SW480 (cell line): ENCODE measurements at places on chromosomes 3 and 15.

GRCh38 chr15:82172506-82172905 is 90.0 kb downstream of the EFL1 start:
- no peak for DNase-seq

GRCh38 chr15:72005483-72005882 is 112.5 kb downstream of the MYO9A start:
- no peak for DNase-seq

DNA sequence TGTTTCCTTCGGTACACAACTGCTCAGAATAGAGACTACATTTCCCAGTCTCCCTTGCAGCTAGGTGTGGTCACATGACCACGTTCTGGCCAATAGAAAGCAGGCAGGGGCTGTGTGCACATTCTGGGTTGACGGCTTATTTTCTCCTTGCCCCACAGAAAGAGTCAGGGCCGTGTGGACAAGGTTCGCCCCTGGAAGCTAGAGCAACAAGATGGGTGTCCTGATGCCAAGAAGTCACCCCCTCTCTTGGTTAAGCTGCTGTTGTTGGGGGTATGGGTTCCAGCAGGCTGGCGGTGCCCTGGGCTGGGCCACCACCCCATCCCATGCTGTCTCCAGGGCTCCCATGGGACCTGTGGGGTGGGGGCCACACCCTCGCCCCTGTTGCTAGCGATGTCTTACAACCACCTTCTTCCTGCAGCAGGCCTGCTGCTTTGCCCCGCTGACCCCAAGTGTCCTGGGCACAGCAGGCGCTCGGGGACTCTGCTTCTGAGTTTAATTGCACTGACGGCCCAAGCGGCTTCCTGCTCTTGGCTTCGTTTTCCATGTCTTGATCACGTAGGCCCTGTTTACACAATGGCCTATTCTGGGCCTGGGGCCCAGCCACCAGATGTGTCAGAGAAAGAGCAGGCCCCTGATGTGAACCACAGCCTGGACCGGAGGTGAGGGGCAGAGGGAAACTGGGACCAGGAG is 24.9 kb downstream of the ABTB1 start:
- peak; percentile 47 for DNase-seq

- DNase-seq: no peak
Measured at GRCh38 chr15:38229705-38230310, 22.8 kb upstream of the SPRED1 start.

DNA sequence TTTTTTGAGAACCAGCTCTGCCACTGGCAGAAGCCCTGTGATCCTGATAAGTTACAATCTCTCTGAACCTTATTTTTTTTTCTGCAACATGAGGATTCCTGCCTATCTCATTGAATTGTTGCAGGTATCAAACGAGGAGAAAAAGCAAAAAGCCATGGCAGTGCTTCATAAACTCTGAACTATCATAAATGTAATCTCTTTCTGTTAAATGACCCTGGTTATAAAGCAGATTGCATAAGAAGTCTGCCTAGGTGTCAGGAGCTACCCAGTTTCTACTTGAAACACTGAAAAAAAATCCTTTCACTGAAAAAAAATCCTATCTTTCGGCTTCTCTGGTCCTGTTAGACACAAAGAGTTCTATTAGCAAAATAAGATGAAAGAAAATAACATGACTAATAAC is 172.7 kb downstream of the FAM43A start:
- no peak for DNase-seq

DNA sequence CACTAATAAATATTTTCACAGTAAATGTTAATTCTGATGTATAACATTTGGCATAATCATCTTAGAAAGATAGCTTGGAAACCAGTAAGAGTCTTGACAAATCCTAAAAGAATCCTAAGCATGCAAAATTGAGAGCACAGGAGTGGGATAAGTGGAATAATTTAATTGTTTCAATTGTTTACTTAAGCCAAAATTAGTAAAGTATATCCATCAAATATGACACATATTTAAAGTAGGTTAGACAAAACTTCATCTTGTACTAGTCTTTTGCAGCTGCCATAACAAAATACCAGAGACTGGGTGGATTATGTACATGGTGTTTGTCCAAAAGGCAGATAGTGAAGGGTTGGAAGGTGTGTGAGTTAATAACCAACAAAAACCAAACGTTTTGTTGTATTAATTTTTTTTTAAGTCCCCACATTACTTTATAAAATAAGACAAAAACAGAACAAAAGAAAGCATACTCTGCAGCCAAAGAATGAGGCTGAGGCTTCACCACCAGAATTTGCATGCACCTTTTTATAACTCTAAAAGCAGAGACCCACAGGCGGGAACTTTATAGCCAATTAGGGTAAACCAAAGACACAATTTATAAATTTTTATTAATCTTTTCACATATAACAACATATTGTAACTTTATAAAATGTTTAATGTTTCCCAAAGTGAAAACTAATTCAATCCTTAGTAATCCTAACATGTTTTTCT is 41.9 kb upstream of the CD200R1L start:
- no peak for DNase-seq

DNA sequence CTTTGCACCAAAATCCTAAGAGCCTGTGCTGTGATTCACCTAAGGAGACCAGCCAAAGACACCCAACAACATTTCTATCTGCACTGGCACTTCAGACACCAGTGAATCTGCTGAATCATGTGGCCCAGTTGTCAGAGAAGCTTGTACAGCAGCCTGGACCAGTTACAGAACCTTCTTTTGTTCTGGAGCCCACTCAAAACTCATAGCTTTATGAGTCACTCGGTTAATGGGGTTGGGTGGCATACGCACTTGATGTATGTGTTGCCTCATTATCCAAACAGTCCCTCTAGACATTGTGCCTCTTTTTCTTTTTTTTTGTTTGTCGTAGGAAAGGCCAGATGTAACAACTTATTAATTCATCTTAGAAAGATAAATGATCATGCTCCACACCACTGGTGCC is 25.6 kb upstream of the GOLGA6L2 start:
- peak; percentile 70 for DNase-seq

DNA sequence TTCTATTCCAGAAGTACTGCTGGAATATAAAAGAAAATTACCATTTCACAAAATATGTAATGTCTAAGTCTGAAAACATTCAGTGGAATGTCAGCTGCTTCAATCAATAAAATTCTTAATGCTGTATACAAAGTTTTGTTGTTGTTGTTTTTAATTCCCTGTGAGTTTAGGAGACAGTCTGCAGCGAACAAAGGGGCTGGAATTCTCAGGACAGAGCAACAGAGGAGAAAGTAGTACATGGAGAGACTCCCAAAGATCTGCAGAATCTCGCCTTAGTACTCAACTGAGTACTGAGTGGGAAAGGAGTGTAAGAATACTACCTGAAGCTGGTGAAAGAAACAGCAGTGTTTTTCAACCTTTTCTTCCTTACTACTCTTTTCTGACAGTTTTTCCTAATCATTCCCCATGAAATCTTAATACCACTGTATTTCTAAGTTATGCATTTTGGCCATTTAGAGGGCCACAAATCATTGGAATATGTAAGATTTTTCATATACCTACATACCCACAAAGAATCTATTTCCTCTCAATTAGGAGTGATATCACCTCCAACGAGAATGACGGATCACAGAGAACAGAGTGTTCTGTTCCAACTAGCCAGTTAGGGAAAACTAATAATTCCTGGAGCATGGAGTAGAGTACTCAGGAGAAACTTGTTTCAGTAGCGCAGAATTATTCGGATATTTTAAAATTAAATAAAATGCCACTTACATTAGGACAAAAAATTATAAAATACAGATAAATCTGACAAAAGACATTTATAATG is 16.0 kb downstream of the ANKRD28 start:
- DNase-seq: no peak

DNA sequence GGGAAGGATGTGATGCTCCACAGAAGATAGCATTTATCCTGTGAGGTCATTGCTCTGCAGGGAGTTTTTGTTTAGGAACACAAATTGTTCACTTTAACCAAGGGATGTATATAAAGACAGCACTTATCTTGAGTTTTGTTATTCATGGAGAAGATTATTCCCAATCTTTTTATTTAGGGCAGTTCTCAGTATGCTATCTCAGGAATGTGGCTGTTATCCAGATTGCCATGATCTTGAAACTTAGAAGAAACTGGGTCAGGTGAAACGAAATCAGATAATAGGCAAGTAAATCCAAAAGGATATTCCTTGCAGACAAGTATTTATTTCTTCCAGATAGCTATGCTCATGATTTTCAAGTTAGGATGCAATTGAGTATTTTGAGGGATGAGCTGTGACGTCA is 19.3 kb upstream of the TMEM42 start:
- DNase-seq: no peak

DNA sequence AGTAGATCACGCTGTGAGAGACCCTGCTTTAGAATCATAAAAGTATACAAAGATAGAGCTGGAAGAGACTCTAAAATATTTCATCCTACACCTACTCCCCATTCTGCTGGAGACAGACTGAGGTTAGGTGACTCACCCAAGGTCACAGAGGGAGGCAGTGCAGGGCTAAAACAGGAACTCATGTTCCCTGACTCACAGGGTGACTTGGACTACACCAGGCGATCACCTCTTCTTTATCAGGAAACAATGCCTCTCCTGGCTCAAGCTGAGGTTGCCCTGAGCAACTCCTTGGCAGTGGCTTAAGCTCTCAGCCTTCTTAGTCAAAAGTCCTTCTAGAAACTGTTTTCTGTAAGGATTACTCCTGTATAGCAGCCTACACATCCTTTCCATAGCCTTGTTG is 26.4 kb upstream of the TNFAIP8L3 start:
- DNase-seq: no peak

DNA sequence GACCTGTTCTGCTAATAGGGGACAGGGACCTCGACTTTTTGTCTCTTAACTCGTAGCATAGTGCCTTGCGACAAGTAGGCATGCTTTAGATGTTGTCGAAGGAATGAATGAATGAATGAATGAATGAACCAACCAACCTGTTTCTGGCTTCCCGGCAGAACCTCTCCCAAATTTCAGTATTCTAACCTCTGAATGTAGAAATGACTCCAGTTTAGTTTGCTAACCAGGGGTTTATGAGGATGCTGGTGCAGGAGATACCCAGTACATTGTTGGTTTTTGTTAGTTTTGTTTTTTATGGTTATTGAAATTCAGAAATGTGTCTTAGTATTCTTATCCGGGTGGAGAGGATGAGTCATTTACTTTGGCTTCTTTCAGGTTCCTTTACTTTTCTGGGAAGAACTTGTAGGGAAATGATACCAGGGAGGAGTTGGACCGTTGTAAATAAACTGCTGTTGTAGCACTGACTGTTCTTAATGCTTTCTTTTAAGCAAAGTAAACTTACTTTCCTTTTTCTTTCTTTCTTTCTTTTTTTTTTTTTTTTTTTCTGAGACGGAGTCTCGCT is 29.6 kb upstream of the EHHADH start:
- peak; percentile 10 for DNase-seq

DNA sequence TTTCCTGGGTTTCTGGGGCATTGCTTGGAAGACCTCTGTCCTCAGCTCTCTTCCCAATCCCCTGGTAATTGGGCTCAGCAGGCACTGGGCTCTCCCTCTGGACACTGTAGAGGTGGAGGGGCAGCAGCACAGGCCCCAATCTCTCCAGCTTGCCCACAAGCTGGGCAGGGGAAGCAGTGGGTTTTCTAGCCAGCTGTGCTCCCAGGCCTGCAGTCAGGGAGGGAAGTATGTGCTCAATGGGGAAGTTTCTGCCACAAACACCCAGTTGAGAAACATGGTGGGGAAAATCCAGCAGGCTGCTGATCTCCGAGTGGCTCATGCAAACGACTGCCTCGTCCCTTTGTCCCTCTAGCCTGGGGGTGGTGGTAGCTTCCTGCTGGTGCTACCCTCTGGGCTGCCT is 12.8 kb upstream of the RFT1 start:
- DNase-seq: no peak

- DNase-seq: no peak
Measured at GRCh38 chr15:87758794-87759418, 497.6 kb downstream of the NTRK3 start.

GRCh38 chr3:88032245-88032644 is 26.6 kb downstream of the CGGBP1 start:
- DNase-seq: no peak

- DNase-seq: peak; percentile 9
Measured at GRCh38 chr15:29942143-29942542, 119.9 kb upstream of the TJP1 start.

DNA sequence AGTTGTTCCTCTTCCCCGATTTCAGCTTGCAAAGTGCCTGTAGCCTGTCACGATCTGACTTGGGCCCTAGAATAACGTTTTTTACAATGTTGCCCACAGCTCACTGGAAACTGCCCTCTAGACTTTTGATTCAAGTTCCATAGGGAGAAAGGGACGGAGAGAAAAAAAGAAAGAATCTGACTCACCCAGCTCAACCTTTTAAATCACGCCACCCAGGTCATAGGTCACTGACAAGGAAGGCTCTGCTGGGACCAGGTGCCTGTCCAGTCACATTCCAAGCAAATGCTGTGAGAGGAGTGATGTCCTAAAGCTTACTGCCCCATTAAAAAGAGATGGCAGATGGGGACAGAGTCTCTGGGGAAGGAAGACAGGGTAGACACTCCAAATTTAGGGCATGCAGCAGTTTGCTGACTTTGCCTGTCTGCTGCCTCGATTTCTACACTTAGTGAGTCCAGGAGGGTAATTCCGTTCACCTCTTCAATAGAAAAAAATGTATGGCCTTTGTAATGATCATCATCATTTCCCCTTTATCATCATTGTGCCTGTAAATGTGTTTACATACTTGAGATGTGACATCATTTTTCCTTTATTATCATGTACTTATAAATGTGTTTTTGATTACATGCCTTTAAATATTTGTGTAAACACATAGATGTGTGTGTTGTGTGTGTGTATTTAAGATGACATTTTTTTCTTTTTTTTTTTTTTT is 8.4 kb upstream of the MYO1E start:
- DNase-seq: no peak

GRCh38 chr3:126888186-126888760 is 94.6 kb upstream of the PLXNA1 start:
- no peak for DNase-seq

- peak; percentile 23 for DNase-seq
Measured at GRCh38 chr3:9809239-9809614, 835 bp upstream of the TTLL3 start.

GRCh38 chr15:52208306-52208946 is 17.2 kb upstream of the GNB5 start:
- DNase-seq: peak; percentile 47

- no peak for DNase-seq
Measured at GRCh38 chr3:104810896-104811295, 555.8 kb upstream of the ALCAM start.

DNA sequence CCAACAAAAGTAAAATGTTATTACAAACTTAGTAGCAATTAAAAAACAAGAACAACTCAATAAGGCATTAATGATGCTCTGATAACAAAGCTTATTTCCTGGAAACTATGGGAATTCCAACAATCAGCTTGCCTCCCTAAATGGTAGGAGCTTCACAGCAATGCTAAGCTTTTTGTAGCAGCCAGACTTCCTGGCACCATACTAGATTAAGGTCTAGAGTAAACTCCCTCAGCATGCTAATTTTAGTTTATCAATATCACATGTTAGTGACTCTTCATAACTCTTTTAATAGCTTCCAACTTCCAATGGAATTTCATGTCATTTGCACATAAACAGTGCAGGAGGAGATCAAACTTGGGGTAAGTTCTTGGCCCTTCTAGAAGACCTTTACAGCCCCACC is 782.0 kb downstream of the MCTP2 start:
- DNase-seq: no peak

- no peak for DNase-seq
Measured at GRCh38 chr3:27125821-27126501, 243.2 kb downstream of the NEK10 start.
